ENCODE measurements at places on chromosomes 5 and 9. TPM values are rescaled to one million over a fixed set of nuclear protein-coding genes. Genes with fewer than 3 reads are reported as not detected.

DNA sequence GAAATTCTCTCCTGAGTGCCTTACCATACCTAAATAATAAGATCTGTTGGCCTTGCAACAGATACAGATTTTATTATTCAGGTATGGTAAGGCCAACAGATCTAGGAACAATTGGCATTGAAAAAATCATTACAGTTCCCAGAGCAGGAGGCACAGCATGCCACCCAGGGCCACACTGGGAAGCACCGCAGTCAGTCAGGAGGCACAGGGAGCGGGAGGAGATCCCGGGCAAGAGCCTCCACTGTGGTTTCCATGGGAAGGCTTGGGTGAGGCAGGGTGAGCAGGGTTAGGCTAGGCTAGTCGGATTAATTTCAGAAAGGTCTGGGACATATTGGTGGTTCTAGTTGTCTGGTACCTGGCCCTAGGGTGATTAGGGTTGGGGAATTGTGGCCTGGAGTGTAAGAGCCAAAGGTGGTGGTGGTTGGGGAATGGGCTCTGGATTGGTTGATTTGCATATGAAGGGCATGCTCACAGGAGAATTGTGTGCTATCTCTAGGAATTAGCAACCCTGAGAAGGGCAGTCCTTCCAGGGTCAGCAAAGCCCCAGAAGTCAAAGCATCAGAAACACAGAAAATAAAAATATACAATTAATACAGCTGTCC lies 111.4 kb downstream of the PDE8B start:
- no peaks in the 10 kb centered on the region for H3K36me3 ChIP-seq
- no peak overlapping the region for H3K27ac ChIP-seq

DNA sequence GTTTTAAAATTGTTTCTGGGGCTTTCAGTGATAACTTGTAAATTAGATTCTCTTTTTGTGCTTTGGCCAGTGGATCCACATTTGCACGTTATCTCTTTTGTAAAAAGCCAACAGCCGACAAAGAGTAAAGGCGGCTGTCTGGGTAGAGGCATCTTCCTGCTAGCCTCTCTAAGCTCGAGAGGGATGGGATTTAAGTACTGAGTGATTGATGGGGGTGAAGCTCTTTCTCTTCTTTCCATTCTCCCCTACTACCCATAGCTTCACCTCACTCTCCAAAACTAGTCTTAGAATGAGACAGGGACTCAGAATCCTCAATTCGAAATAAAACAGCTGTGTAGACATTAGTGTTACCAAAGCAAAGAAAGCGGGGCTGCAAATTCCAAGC lies 3.4 kb downstream of the PBX3 start:
- peaks cover 29% of the 10 kb centered on the region for H3K4me1 ChIP-seq
- DNase-seq, result no peak
- no peaks in the 10 kb centered on the region for H3K27me3 ChIP-seq

DNA sequence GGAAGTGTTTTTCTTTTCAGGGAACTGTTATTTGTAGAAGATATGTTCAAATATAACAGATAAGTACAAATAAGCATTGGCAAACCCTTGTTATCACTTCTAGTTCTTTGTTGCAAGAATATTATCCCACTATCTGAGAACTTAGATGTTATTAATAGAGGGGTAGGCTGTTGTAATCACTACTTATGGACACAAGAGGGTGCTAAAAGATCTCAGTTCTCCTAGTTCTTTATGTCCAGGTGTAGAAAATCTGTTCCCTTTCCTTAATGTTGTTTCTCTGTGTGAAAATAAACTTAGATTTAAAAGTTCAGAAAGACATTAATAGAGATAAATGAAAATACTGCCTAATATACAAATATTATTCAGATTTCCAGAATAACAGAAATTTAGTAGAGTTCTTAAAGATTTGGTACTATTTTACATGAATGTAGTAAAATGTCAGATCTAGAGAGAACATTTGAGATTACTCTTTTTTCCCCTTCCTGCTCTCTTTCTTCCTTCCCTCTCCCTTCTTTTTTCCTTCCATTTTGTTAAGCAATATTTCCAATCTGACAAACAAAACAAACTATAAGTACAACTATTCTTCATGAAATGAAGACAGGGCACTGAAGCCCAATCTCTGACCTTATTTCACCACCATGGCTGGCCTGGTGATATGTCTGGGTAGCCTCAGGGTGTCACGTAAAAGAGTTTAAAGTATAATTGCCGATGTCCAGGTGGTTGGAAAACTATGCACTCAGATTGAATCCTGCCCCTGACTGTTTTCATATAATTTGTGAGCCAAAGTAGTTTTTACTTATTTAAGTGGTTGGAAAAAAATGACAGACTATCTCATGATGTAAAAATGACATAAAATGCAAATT lies 43.6 kb upstream of the C5orf46 start:
- H3K4me1 ChIP-seq, result no peaks in the 10 kb centered on the region
- no peak overlapping the region for H3K4me3 ChIP-seq

DNA sequence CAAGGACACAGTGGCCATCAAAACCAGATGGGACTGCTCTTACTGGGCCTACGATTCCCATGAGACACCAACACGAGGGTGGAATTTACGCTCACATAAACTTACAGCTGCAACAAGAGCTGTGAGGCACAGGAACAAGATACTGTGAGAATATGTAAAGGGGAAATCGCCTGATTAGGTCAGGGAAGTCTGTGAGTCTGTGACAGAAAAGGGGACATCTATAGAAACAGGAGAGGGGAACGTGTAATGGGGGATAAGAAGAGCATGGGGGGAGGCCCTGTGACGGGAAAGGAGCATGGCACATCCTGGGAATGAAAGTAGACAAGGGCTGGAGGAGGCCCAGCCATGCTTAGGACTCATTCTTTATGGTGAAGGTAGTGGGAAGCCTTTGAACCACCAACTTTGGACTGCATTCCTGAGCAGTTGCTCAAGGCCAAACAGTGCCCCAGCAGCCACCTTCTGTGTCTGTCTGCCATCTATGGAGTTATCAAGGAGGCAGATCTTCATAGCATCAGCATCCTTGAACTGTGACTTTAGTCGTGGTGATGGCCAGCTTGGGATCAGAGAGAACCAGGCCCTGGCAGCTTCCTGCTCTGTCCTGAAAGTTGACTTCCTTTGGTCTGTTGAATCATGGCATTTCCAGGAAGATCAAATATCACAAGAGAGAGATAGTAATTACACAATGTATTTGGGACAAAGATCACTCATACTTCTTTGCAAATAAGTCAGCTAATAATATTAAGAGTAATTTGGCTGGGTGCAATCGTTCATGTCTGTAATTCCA lies 87.9 kb upstream of the FAM169A start:
- no peak for DNase-seq
- H3K27me3 ChIP-seq, result peaks cover 2% of the 10 kb centered on the region
- H3K36me3 ChIP-seq, result no peaks in the 10 kb centered on the region
- H3K4me1 ChIP-seq, result peaks cover 11% of the 10 kb centered on the region
- no peak overlapping the region for H3K27ac ChIP-seq
- no peak overlapping the region for H3K4me3 ChIP-seq

DNA sequence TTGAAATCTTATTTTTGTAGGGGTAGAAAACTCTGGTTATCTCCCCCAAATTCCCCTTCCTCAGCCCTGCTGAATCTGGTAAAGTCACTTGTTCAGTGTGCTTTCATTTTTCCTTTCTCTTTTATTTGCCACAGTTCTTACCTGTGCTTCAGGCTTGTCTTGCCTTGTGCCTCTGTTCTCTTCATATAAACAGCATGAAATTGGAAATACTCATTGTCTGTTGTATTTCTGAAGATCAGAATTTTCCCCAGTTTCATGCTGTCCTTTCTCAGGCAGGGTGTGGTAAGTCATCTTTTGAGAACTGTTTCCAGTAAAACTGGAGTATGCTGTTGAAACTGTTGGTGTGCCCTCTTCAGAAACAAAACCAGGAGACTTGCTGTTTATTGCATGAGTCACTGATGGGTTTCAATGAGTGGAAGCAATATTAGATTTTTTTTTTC lies 7.0 kb downstream of the PAM start:
- peak overlapping the region; percentile 61 for H3K4me3 ChIP-seq
- H3K4me1 ChIP-seq, result peaks cover 82% of the 10 kb centered on the region
- H3K36me3 ChIP-seq, result peaks cover 26% of the 10 kb centered on the region

DNA sequence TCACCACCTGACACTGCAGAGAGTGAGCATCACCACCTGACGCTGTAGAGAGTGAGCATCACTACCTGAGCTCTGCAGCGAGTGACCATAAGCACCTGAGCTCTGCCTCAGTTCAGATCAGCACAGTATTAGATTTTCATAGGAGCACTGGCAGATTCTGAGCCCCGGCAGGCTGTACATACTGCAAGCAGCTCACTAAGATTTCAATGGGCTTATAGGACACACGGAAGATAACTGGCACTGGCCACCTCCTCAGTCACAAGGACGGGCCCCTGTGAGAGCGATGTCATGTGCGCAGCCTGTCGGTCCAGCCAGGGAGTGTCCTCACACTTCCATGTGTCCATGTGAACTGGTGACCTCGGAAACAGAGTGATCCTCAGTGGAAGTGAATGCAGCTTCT lies 153.5 kb upstream of the IRX2 start:
- no peak overlapping the region for H3K4me3 ChIP-seq
- no peaks in the 10 kb centered on the region for H3K27me3 ChIP-seq
- no peaks in the 10 kb centered on the region for H3K4me1 ChIP-seq
- no peaks in the 10 kb centered on the region for H3K36me3 ChIP-seq

- H3K4me1 ChIP-seq, result no peaks in the 10 kb centered on the region
- no peak for DNase-seq
These were observed 45.8 kb upstream of the FCN1 start for GRCh38 chr9:134963546-134963945.

- peaks cover 33% of the 10 kb centered on the region for H3K4me1 ChIP-seq
- H3K27me3 ChIP-seq, result no peaks in the 10 kb centered on the region
- H3K27ac ChIP-seq, result no peak overlapping the region
- no peak for DNase-seq
- H3K36me3 ChIP-seq, result peaks cover 6% of the 10 kb centered on the region
These were observed 187.8 kb downstream of the NR3C1 start for GRCh38 chr5:143215690-143216089.

DNA sequence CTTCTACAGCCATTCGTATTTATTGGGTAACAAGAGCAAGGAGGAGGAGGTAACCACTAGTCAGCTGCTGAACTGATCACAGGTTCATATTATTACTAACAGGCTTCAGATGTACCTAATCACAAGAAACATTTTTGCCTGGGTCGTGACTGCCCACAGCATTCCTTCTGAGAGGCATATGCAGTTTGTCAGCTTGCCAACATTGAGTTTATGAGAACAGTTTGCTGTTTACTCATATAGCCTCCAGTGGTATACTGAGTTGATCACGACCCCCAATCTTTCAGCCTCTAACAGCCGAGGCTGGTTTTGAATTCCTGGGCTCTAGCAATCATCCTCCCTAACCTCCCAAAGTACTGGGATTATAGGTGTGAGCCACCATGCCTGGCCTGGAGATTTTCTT lies 693.6 kb downstream of the TLE1 start:
- peaks cover 2% of the 10 kb centered on the region for H3K27me3 ChIP-seq
- H3K4me1 ChIP-seq, result no peaks in the 10 kb centered on the region
- H3K27ac ChIP-seq, result no peak overlapping the region
- DNase-seq, result no peak
- H3K4me3 ChIP-seq, result no peak overlapping the region

DNA sequence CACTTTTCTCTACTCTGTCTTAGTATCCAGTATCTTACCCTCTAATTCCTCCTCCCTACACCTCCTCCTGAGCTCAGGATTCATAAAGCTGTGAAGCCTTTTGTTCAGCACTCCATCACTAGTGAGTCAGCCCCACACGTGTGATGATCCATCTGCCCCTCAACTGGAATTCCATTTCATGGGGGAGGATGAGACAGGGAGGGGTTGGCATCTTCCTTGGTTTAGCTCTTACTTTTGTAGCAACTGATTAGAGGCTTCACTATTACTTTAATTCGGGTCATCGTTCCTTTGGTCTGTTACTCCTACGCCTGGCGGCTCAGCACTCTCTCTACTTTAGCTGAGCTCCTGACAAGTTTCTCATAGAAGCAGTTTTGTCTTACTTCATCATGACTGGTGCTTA lies 11.8 kb downstream of the BTNL8 start:
- DNase-seq, result no peak
- H3K27ac ChIP-seq, result no peak overlapping the region
- H3K4me3 ChIP-seq, result no peak overlapping the region
- peaks cover 19% of the 10 kb centered on the region for H3K27me3 ChIP-seq

Gene ASTN2
- 5.7 TPM for total RNA-seq

Gene EPB41L4B
- total RNA-seq, result 0.34 TPM

Gene C5
- 3.4 TPM for total RNA-seq

Gene EIF4E1B
- not detected for total RNA-seq
